ENCODE measurements at places on chromosomes 11 and 22.

GRCh38 chr11:34866375-34866774 is 49.8 kb downstream of the APIP start:
- DNase-seq, result no peak

DNA sequence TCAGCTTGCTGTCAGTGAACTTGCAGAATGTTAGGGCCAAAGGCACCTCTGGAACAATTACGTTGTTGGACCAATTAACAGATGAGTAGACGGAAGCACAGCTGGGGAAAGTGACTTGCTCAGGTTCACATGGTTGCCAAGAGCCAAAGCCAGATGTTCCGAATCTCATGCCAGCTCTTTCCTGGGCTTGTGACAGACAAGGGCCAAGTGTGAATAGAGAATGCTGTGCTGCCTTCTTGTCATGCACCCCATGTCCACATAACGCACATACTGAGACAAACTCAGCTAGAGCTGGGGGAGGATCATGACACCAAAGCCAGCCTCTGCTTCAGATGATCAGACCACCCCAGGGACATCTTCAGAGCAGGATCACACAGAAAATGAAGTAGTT is 616.3 kb downstream of the INSC start:
- DNase-seq, result no peak

GRCh38 chr11:3675971-3676370 is 4.8 kb upstream of the CHRNA10 start:
- DNase-seq, result no peak

- no peak for DNase-seq
Observed at GRCh38 chr22:44723801-44724200, 21.8 kb downstream of the PRR5 start.

- DNase-seq, result no peak
Observed at GRCh38 chr11:94762208-94762607, 5.9 kb upstream of the AMOTL1 start.

DNA sequence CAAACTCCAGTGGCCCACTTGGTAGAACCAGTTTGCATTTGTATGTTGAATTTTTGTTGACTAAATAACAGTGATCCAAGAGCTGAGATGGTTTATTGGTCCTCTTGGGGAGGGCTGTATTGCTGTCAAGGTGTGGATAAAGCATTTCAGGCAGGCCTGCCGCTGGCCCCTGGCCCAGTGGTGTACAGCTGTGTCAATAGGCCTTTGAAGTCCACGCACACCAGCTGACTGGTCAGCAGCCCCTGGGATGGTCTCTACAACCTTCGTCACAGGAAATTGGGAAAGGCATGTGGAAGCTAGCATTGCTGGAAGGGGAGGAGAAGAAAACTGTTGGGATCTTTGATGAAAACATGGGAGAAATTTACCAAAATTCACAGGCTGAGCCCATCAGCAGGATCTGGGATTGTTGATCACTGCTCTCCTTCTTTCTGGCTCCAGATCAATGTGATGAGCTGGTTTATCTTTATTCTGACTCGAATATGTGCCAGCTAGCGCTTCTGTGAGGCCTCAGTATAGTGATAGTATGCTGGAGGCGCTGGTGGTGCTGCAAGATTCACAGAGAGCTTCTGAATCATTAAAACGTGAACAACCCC is 12.5 kb upstream of the E2F8 start:
- DNase-seq, result no peak

DNA sequence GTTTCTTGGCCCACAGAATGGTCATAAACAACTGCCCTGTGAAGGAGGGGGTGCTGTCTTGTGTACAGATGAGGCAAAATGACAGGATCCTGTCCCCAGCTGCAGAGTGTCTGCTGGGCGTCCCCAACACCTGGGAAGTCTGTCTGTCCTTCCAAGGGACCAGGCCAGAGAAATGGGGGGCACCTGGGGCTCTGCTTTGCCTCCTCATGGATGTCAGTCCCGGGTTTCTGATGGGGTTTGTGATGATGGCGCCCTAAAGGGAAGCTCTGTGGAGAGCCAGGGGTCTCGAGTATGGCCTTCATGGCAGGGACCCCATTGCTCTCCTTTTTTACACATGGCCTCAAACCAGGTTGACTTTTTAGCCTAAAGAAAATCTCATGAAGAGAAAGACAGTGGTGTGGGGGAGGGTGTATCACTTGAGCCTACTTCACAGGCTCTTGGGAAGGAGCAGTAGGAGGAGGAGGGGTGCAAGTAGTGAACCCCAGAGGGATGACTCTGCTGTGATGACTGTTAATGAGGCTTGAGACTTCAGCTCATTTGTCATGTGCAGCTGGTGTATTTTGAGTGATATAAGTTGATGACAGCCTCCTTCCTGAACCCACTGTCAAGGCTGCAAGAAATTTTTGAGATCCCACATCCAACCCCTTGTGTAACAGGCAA is 40.6 kb upstream of the TUB start:
- DNase-seq, result no peak
